Tongue (tissue), 3 donors: ENCODE measurements at places on chromosomes 12 and 14. TPM values are rescaled to one million over a fixed set of nuclear protein-coding genes. Genes with fewer than 3 reads are reported as not detected.

OASL gene
- 0.31 TPM for total RNA-seq

MOK gene
- 14.2 TPM for total RNA-seq

PDE3A gene
- 25.8 TPM for total RNA-seq

TMEM120B gene
- total RNA-seq, result 14.1 TPM

TAS2R13 gene
- 3.2 TPM for total RNA-seq

FGF23 gene
- 0.31 TPM for total RNA-seq

LMNTD1 gene
- not detected for total RNA-seq

KRT78 gene
- total RNA-seq, result 64.7 TPM

A2ML1 gene
- total RNA-seq, result 44.0 TPM

SLCO1C1 gene
- 4.0 TPM for total RNA-seq

CLEC9A gene
- total RNA-seq, result 0.82 TPM

TC2N gene
- 30.9 TPM for total RNA-seq

ALG10 gene
- total RNA-seq, result 13.8 TPM

RAD9B gene
- total RNA-seq, result 5.3 TPM
